Mesenteric fat pad (tissue), 1 donor: ENCODE measurements at places on chromosomes 7 and 10. TPM values are rescaled to one million over a fixed set of nuclear protein-coding genes. Genes with fewer than 3 reads are reported as not detected.

DNA sequence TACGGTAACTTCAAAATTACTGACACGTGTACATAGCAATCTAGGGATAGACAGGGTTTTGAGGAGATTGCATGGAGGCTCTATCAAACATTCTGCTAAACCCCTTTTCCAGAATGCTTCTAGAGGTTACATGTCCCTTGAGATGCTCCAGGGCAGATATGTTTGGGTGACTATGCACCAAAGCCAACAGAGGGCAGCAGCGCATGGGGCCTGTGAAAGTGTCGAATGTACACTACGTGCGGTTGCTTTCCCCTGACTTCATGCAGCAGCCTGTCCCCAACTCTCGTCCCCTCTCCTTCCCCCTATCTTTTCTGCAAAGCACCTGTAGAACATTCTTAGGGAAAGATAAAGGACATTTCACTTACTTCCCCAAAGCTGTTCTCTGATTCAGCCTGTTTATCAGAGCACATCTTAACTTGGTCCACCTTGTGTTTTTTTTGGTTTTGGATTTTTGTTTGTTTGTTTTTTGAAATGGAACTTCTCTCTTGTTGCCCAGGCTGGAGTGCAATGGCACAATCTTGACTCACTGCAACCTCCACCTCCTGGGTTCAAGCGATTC lies 90.2 kb downstream of the UBE3C start:
- no peak for DNase-seq

GRCh38 chr7:123472750-123473445 lies 61.5 kb downstream of the IQUB start:
- no peak for DNase-seq

DNA sequence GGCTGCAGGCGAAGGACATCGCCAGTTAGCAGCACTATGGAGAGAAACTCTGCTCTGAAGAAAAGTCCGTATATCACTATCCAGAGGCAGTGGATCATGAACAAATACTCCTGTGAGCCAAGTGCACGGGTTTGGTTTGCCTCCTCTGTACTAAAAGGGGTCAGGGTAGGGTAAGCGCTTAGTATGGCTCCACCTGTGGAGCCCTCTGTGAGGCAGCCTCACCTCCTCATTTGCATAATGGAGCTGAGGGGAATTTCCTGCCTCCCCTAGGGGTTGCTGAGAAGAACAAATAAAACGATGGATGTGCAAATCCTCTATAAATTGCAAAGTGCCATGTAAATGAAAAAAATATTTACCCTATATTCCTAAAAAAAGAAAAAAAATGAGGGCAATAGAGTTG lies 63.4 kb downstream of the GPR26 start:
- DNase-seq, result no peak

DNA sequence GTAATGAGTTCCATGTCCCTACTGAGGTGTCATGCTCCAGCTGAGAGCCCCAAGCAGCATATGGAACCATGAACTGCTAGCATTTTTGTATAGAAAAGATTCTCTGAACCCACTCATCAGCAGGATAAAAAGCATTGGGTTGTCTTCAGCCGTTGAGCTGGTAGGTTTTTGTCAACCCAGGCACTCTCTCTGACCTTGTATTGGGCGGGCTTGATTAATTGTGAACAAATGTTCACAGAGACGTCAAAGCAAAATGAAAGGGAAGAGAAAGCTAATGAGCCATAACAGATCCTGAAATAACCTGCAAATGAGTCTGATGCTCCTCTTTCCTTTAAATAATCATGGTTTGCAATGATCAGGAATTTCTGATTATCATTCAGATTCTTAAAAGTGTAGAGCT lies 924.7 kb upstream of the CELF2 start:
- DNase-seq, result no peak

- DNase-seq, result no peak
These were observed 10.5 kb downstream of the RPS24 start for GRCh38 chr10:78044179-78044578.

DNA sequence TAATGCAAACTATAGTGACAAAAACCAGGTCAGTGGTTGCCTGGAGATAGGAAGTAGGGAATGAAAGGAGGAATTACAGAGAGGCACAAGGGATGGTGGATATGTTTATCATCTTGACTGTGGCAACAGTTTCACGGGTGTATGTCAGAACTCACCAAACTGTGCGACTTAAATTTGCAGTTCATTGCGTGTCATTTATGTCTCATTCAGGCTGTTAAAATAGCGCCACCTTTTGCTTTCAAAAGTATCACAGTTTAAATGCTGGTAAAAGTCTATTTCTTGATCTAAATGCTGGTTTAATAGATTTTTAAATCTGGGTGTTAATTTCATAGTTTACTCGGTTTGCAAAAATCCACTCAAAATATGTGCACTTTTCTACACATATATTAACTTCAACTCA lies 51.0 kb downstream of the PTTG1IP2 start:
- DNase-seq, result no peak

- DNase-seq, result peak; percentile 91
These were observed 700 bp downstream of the SMC3 start for GRCh38 chr10:110568055-110568735.

H2BK1 gene
- not detected for total RNA-seq

GRCh38 chr10:60350400-60350799 lies 39.3 kb downstream of the ANK3 start:
- no peak for DNase-seq

PPP3CB gene
- total RNA-seq, result 50.5 TPM

CALML5 gene
- not detected for total RNA-seq

GRM3 gene
- total RNA-seq, result not detected

GRCh38 chr10:60280475-60280874 lies 109.2 kb downstream of the ANK3 start:
- DNase-seq, result no peak

FAM241B gene
- total RNA-seq, result 2.6 TPM

GRCh38 chr7:85130702-85131101 lies 56.2 kb downstream of the SEMA3D start:
- DNase-seq, result no peak

GRCh38 chr10:87551326-87551725 lies 46.6 kb downstream of the MINPP1 start:
- no peak for DNase-seq

DNA sequence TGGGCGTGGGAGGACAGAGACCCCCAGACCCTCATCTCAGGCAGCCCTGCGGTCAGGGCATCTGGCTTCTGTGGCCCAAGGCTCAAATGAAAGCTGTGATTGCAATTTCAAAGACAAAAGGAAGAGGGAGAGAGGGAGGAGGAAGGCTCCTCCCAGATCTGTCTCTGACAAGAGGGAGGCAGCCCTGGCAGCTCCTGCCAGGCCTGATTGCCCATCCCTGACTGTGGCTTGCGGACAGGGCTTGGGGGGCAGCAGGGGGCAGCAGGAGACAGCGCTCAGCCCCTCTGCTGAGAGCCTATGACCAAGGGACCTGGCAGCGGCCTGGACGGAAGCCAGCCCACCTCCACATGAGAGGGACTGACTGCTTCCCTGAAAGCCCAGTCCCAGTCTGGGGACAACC lies 91.8 kb downstream of the PTPRN2 start:
- DNase-seq, result no peak

LIPN gene
- total RNA-seq, result 0.74 TPM

CCL24 gene
- not detected for total RNA-seq

DLG5 gene
- 30.6 TPM for total RNA-seq

C7orf57 gene
- not detected for total RNA-seq

DNA sequence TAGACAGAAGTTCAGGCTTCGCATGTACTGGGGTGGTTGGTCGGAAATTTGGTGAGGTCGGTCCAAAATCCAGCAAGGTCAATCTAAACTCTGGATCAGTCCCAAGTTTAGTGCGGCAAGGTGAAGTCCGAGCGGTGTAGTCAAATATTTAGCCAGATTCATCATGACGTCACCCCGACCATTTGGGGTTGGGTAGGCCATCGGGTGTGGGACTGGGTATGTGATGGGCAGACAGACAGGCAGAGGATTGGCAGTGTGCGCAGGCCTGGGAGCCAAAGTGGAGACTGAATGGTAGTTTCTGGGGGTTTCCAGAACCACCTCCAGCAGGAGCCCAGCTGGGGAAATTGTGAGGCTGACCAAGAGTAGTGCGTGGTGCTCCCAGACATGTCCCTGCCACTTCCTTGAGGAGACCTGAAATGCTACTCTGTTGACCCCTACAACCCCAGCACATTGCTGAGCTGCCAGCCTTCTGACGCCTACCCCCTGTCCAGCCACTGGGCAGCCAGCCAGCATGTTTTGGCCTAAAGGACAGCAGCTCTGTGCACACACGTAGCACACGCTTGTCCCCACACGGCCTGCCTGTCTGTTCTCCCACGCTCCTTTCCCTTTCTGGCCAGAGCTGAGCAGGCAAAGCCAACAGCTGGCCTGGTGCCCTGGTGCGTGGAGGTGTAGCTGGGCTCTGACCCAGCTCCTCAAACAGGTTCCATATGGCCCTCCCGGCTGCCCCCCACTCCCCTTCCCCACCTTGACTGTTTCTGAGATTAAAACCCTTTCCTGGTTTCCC lies 55.9 kb downstream of the FAM241B start:
- peak; percentile 75 for DNase-seq

DNA sequence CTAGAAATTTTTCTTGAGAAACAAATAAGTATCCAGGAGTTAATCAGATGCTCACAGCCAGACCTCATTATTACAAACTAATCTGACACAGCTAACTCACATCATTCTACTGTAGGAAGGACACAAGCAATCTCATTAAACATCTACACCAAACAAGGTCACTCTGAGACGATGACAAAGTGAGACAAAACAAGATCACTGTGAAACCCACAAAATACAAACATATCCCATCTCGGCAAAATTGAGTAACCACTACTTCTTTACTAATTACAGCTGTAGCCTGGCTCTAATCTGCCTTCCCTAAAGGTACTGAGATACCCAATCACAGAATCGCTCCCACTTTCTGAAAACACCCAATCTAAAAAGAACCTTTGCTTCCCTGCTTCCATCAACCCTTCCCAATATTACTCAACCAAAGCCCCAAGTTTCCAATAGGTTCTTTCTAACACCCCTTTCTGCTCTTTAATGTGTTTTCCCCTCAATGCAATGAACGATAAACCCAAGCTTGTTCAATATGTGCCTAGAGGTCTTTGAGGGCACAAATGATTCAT lies 26.9 kb downstream of the CCDC6 start:
- DNase-seq, result no peak

DNA sequence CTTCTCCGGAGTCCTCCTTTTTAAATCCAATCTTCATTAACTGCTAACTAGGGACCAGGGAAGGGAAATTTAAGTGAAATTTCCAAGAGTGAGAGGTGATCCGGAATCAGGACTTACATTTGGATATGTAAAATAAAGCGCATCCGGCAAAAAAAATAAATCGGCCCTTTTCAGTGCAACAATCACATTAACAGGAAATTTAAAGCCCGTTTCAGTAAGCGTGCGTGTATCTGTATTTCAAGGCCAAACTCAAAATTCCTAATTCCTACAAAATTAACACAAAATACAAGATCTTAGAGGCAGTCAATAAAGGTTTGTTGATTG lies 771 bp downstream of the DNAJC9 start:
- no peak for DNase-seq

DNA sequence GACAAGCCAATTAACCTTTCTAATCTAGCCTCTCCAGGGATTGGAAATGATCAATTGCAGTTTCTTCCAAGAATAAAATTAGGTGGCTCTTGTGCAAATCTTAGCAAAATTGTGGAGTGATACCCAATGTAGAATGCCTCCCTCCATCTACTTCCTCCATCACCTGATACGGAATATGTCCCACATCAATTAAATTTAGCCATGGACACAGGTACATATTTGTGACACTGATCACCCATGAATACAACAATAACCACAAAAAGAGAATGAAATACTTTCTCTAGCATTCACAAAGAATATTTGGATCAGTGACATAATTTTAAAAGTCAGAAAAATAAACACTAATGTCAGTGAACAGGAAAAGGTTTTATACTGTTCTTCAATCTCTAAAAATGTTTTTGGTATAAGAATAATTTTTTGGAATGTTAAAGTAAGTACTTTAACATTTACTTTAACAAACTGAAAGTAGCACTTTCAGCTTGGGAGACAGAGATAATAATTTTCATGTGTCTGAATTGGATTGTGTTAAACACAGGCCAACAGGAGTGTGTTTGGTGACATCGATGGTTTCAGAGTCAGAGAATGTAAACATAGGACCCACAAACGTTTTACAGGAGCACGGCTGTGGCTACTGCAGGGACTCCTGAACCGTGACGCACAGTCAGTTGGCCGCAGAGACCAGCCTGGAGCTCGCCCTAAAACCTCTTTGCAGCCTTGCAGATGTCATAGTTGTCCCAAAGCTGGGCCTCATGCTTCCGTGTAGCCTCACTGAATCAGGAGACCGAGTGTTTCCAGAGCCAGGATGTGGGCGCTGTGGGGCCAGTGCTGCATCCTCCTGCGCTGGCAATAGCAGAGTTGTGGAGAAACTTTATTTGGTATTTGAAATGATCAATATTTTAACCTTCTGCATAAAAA lies 7.2 kb downstream of the RBM20 start:
- no peak for DNase-seq
